ENCODE measurements at places on chromosomes 2 and 18.

GRCh38 chr2:150853263-150853662 is 365.8 kb upstream of the RND3 start:
- no peak for DNase-seq

- no peak for DNase-seq
Measured at GRCh38 chr2:139317259-139317658, 537.1 kb upstream of the NXPH2 start.

- no peak for DNase-seq
Measured at GRCh38 chr2:239085201-239085992, 237.5 kb downstream of the TWIST2 start.

- no peak for DNase-seq
Measured at GRCh38 chr2:236940916-236941520, 144.7 kb upstream of the COPS8 start.

- no peak for DNase-seq
Measured at GRCh38 chr2:238564286-238564920, 137.7 kb downstream of the ASB1 start.

GRCh38 chr18:26575865-26576217 is 27.5 kb upstream of the KCTD1 start:
- DNase-seq, result no peak

- DNase-seq, result no peak
Measured at GRCh38 chr2:68151037-68151436, 6.7 kb upstream of the PNO1 start.

DNA sequence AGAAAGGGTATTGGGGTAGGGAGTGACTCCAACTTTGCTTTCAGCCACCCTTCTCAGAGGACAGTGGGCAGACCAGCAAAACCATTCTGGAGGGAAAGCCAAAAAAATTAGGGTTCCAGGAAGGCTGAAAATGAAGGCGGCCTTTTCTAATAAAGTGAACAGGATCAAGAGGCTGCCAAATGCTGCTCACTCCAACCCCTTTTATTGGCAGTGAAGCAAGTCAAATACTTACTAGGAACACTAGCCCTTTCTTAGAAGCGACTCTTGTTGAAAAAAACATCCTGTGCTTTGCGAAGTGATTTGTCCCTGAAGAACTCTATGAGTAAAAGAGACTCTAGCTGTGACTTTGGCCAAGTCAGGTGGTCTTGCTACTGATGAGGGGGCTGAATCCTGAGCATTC is 83.6 kb upstream of the CYP1B1 start:
- DNase-seq, result no peak

- DNase-seq, result no peak
Measured at GRCh38 chr2:204775766-204776165, 230.5 kb downstream of the PARD3B start.

GRCh38 chr18:54828281-54828881 is at the start of gene RAB27B:
Gene RAB27B, plus strand, starts transcription at chr18:54828477. Its CDS starts 49,109 bp downstream, at chr18:54877586.
- peak; percentile 45 for DNase-seq

- DNase-seq, result no peak
Measured at GRCh38 chr18:47888156-47888555, 42.3 kb downstream of the SMAD2 start.

- no peak for DNase-seq
Measured at GRCh38 chr2:54233832-54234649, 22.0 kb downstream of the TSPYL6 start.

- no peak for DNase-seq
Measured at GRCh38 chr2:203887677-203888076, 20.1 kb downstream of the CTLA4 start.

- no peak for DNase-seq
Measured at GRCh38 chr2:15724235-15724634, 132.6 kb downstream of the DDX1 start.

DNA sequence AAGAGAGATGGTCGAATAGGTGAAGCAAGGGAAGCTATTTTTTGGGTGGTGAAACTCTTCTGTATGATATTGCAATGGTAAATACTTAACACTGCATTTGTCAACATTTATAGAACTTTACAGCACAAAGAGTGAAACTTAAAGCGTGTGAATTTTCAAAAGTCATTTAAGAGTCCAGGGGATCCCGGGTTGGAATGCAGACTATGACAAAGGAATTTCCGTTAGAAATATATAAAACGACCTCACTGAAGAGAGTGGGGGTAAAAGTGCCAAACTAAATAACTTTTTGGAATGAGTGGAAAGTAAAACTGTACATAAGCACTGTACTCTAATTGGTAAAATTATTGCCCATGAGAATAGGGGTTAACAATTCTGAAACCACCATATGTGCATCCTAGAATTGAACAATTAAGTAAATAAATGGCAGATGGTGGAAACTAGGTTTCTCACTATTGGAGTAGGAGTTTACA is 191.0 kb upstream of the FN1 start:
- DNase-seq, result no peak

- DNase-seq, result no peak
Measured at GRCh38 chr2:232984451-232985207, 28.4 kb downstream of the NGEF start.

DNA sequence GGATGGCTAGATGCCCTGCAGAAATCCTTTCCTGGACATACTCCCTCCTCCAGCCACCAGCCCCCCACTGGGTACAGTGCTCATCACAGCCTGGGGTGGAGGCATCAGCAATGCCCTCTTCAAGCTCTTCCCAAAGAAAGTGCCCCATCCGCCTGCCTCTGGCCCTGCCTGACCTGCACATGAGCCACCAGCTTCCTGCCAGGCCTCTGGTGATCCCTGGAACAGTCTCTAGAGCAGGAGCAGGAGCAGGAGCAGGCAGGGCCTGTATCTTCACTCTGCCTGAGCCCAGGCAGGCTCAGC is 54.1 kb upstream of the CAB39 start:
- no peak for DNase-seq

- no peak for DNase-seq
Measured at GRCh38 chr2:45840481-45840880, 189.0 kb downstream of the PRKCE start.

DNA sequence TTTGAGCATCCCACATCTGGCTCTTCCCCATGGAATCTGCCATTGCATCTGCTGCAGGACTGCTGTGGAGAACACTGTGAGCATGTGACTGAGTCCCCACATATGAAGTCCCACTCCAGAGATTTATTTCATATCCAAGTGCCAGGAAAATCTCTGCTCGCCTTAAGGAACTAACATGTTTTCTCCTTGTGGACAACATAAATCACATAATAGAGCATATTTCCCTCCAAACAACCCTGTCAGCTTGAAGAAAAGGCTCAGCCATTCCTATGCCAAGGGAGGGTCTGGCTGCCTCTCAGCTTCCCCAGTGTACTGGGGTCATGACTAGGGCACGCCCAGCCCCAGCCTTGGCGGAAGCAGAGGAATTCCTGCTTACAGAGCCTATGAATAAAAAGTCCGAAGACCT is 193.7 kb downstream of the DNER start:
- DNase-seq, result no peak

DNA sequence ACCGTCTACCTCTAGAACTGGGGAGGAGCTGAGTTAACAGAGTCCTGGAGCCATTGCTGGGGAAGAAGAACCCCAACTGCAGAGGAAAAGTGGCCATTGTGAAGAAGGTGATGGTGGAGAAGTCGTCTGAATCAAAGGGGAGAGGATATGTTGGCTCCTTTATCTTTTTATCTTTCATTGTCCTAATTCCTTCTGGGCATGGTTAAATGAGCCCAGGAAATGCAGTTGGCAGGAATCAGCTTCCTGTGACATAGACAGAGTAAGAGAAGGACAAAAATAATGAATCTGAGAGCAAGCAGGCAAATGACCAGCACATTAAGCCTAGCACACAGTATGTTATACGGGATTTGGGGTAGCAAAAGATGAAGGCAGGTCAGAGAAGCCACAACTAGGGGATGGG is 16.0 kb upstream of the ACTR3 start:
- no peak for DNase-seq

GRCh38 chr2:50957896-50958295 is 74.0 kb downstream of the NRXN1 start:
- no peak for DNase-seq

DNA sequence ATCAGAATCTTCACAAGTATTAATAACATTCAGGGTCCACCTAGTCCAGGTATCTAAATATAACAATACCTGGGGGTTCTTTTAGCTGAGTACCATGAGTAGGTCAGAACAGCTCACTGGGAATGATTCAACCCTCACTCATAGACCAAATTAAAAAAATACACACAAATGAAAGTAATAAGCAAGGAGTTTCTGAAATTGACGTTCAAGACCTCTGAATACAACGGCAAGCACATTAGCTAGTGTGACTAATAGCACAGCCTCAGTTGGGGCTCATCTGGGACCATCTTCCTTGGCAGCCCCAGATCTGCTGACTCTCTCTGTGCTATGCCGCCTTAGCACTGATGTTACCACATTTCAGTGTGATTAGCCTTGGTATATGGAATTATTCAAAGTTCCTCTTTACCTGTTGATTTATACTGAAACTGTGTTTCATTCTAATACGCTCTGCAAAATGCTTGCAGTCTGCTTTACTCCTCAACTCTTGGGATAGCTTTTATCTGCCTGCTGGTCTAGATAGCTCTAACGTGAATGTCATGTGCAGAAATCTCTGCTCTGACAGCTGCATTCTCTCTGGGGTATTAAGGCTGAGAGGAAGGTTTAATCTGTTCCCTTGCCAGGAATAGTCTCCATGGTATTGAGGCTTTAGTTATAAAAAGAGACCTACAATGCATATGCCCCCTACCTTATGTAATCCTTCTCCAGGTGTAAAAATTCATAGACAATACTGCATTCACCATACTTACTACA is 153.3 kb downstream of the METTL4 start:
- DNase-seq, result no peak

GRCh38 chr2:61604433-61604832 is 66.3 kb upstream of the XPO1 start:
- no peak for DNase-seq

- DNase-seq, result no peak
Measured at GRCh38 chr2:180360283-180360618, 353.2 kb upstream of the CWC22 start.

GRCh38 chr2:178517496-178517895 is 37.2 kb downstream of the PLEKHA3 start:
- DNase-seq, result no peak

DNA sequence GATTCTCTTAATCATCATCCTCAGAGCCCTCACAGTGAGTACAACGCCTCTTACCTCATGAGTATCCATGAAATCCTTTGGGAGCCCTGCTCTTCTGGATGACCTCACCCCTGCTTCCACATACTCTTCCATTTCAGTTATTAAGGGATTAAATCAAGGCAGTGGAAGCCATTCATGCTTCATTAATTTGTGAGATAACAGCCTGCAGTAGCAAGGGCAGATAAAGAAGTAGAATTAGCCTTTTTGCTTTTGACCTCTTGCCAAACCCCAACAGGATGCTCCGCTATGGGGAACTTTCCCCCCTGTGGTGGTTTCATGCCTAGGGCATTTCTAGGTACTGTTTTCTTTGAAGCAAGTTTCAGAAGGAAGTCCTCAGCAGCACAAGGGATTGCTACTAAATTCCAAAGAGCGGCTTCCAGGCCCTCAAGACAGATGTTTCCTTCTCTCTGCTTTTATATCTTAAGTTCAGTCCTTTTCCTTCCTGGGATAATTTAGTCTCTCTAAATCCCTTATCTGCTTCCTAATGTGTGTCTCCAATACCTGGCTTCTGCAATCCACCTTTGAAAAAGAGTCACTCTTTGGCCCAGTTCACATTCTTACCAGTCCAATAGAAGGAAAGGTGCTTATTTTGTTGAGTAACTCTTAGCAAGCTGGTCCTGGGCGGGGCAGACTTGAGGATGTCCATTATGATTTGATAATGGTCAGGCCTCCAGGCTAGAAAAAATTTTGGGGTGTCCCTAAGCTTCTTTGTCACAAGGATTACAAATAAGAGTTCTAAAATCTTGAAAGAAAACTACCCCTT is 76.9 kb downstream of the MYO1B start:
- no peak for DNase-seq

DNA sequence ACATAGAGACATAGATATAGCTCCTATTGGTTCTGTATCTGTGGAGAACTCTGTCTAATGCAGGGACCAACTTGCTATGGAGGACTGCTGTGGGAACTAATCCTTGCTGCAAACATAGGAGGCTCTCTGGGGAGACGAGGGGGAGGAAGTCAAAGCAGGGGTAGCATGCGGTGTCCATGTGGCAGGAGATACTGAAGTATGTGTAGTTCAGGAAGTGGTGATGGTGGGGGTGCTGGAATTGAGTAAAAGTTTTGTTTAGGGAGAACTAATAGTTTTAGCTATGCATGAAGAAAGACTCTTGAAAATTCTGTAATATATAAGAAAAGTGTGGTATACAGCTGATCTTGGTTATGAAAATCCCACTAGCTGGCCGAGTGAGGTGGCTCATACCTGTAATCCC is 62.0 kb downstream of the ANKRD44 start:
- DNase-seq, result no peak

- DNase-seq, result no peak
Measured at GRCh38 chr18:58221060-58221725, 177.2 kb downstream of the NEDD4L start.

GRCh38 chr2:143482316-143482715 is 353.1 kb downstream of the ARHGAP15 start:
- no peak for DNase-seq

- DNase-seq, result no peak
Measured at GRCh38 chr2:32212295-32212694, 46.6 kb downstream of the SLC30A6 start.

- DNase-seq, result no peak
Measured at GRCh38 chr2:8152392-8153257, 529.2 kb upstream of the ID2 start.

DNA sequence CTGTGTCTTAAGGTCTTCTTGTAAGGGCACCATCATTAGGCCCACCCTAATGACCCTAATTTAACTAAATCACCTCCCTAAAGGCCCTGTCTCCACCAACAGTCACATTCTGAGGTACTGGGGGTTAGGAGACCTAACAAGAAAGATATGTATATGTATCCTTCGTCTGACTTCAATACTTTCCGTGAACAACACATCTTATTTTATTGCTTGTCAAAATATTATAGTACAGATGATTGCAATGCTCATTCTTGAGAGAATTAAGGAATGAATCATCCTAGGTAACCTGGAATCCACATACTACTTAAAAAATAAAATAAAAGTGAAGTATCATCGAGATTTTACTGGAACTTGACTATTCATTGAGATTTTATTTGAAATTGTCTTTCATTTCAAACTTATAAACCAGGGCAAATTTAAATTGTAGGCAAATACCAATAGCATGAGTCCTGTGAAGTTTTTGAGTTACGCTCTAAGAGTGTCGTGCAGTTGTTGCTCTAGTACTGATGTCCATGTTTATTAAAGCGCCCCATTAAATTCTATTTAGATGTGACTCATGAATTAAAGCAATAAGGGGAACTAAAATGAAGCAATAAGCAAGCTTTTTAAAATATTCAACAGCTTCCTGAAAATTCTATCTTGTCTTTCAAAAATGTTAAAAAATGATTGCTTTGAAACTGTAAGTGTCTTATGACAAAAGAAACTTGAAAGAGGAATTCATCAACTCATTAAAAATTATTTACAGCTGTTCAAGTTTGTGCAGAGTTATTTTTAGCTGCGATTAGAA is 40.0 kb downstream of the CCDC102B start:
- DNase-seq, result no peak
